ENCODE measurements at places on chromosomes 3 and 15.

GRCh38 chr15:67048281-67049279 is 16.8 kb upstream of the SMAD3 start:
- no peak for DNase-seq

DNA sequence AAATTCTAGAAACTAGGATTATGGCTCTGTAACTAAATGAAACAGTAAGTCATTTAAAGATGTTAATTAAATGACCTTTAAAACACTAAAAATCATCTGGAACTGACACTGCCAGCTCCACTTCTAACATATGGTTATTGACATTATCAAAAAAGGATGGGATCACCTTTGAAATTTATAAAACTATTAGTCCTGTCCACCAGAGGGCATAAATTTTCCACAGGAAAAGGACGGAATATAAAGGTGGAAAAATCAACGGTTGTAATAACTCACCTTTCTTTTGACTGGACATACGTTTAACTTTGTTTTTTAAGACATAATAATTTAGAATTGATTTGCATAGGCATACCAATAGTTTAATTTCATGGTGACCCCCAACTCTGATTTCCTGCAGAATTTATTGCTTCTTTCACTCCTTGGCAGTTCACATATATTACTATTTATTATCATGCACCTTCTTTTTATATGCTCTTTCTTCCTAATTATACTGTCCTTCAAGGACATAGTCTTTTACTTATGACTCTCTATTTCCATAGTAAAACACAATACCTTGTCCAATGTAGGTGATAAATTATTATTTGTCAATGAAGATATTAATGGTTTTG is 345.7 kb downstream of the CADM2 start:
- DNase-seq = no peak

GRCh38 chr15:83436513-83437158 is 10.5 kb upstream of the SH3GL3 start:
- DNase-seq = no peak

DNA sequence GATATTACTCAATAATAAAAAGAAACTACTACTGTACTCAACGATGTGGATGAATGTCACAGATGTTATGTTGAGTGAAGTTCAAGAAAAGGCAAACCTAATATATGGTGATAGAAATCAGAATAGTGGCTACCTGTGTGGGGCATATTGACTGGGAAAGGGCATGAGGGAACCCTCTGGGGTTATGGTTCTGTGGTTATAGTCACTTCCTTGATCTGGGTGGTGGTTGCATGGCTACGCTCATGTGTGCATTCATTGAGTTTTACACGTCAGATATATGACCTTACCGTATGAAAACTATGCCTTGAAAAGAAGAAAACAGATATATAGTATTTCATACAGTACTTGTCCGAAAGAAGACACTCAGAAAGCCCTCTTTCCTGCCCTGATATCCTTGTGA is 331.0 kb upstream of the LRRFIP2 start:
- DNase-seq = no peak

- no peak for DNase-seq
These were observed 273.7 kb upstream of the ATP11B start for GRCh38 chr3:182519569-182519968.

GRCh38 chr3:149009732-149010131 is 18.4 kb downstream of the GYG1 start:
- DNase-seq = no peak

DNA sequence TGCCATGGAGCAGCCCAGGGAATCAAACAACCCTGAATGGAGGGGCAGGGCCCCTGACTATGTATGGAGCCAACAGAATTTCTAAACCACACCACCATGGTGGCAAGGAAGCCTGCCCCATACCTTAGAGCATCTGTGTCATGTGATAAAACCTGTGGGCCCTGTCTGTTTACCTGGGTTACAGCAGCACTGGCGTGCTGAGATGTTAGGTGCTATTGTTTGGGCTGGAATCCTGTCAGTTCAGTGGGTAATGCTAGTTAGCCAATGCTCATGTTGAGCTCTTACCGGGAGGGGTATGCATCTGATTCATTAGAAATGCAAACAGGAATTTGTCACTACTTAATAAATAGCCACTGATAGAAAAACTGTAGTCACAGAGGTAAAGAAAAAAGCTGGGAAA is 63.5 kb upstream of the ETV5 start:
- DNase-seq = no peak

- no peak for DNase-seq
These were observed 148.6 kb downstream of the SHQ1 start for GRCh38 chr3:72699631-72700030.

GRCh38 chr15:91737151-91737818 is 116.2 kb upstream of the SLCO3A1 start:
- DNase-seq = no peak

DNA sequence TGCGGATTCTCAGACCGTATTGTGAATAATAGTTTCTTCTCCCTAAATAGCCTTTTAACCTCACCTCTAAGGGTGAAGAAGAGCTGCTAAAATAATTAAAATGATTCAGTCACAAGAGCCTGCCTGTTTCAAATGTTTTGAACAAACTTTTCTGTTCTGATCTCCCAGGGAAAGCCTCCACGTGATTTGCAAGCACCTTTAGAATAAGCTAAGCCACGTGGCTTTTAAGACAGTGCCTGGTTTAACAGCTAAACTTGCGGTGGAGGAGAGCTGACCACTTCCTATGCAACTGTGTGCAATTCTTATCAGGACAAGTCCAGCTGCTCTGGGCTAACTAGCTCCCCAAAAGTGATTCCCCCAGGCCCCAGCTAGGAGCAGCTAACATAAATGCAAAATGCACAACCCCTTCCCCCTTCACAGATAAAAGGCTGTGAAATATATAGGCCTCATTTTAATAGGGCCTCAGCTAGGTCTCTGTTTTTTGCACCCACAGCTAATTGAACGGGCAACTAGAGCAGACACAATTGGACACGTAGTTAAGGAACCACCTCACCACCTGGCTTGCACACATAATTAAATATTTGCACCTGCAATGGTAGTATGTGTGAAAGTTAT is 401.2 kb upstream of the NR2F2 start:
- DNase-seq = no peak

All from stimulated activated CD4-positive, alpha-beta T cell treated with anti-CD3 and anti-CD28 coated beads, Interleukin-2, amount 100 ng/mL, for 24 hours (primary cell).